ENCODE measurements at places on chromosomes 7 and 10.

DNA sequence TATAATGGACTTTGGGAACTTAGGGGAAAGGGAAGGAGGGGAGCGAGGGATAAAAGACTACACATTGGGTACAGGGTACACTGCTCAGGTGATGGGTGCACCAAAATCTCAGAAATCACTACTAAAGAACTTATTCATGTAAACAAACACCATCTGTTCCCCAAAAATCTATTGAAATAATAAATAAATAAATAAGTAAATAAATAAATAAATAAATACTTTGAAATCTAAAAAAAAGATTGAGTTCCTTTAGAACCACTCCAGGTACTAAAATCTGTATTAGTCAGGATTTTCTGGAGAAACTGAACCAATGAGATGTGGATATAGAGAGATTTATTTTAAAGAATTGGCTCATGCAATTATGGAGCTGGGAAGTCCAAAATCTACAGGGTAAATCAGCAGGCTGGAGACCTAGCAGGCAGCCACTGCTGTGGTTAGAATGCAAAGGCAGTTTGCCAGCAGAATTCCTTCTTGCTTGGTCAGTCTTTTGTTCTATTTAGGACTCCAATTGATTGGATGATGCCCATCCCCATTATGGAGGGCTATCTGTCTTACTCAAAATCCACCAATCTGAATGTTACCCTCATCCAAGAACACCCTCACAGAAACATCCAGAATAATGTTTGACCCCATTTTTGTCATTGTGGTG, 8.9 kb downstream of the IGFBP1 start:
- DNase-seq: peak; percentile 63

- DNase-seq: no peak
These were observed 165.4 kb downstream of the ADAM12 start for GRCh38 chr10:126222736-126223511.

- no peak for DNase-seq
These were observed 108.8 kb downstream of the SPAG6 start for GRCh38 chr10:22453948-22454591.

DNA sequence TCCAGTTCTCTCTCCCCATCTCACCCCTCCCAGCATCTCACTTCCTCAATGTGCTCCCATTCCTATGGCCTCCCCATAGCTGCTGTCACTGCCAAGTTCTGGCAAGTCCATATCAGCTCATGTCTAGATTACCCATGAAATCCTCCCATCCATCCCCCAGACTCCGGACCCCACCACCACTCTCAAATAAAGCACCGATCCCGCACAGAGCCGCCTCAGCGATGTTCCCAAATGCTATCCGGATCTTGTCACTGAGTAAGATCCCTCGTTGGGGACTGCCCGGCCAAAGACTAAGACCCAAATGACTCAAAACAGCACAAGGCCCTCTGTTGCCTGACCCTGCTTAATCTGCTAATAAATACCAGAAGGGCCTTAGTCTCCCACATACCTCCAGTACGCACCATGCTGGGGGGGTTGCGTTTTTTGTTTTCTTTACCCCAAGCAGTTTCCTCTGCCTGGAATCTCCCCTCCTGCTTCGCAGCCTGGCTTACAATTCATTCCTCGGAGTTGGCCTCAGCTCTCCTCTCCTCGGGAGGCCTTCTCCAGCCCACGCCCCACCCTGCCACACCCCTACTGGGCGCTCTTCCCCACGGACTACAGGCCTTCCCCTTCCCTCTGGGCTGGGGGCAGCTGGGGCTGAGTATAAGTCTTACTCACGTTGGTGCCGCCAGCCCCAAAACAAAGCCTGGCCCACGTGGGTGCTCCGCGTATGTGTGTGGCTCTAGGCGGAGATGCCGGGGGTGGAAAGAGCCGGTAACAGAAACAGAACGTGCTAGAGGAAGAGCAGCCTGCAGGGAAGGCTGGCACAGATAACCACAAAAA, 1.8 kb upstream of the DUSP5 start:
- peak; percentile 80 for DNase-seq

DNA sequence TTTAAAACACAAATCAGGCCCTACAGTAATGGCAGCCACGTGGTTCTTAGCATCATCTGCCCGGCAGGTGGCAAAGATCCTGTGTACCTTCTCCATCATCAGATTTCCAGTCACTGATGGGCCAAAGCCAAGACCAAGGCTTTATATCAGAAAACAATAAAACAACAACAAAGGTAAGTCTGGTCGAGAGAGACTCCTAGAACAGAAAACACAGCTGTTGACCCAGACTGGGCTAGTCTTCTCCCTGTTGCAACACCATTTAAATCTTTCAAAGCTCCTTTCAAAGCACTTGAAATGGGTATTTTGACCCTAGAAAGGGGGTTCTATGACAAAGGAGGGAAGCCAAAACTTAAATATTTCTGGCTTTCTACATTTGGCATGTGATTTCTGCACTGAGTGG, 285.6 kb downstream of the IPMK start:
- DNase-seq: no peak

GRCh38 chr7:104096683-104097082, 107.2 kb upstream of the RELN start:
- no peak for DNase-seq

DNA sequence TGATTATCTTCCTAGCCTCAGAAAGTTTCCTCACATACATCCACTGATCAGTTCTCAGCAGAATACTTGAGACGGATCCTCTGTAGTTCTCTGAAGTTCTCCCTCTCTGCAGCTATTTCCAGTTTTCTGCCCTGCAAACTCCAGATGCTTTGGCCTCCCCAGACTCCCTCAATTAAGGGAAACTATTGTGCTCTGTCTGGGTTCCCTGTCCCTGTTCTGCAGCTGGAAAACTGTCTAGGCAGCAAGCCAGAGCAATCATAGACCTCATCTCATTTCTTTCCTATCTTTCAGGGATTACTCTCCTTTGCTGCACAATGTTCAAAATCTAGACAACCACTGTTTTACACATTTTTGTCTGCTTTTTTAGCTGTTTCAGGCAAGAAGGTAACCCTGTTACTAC, 9.2 kb downstream of the MICU1 start:
- no peak for DNase-seq

Measured in RCC 7860 (cell line).